ENCODE measurements at places on chromosomes 2 and 18.

- no peak for DNase-seq
These were observed 31.3 kb downstream of the APOB start for GRCh38 chr2:21012557-21012937.

GRCh38 chr18:48473816-48474215 is 64.6 kb upstream of the ZBTB7C start:
- no peak for DNase-seq

DNA sequence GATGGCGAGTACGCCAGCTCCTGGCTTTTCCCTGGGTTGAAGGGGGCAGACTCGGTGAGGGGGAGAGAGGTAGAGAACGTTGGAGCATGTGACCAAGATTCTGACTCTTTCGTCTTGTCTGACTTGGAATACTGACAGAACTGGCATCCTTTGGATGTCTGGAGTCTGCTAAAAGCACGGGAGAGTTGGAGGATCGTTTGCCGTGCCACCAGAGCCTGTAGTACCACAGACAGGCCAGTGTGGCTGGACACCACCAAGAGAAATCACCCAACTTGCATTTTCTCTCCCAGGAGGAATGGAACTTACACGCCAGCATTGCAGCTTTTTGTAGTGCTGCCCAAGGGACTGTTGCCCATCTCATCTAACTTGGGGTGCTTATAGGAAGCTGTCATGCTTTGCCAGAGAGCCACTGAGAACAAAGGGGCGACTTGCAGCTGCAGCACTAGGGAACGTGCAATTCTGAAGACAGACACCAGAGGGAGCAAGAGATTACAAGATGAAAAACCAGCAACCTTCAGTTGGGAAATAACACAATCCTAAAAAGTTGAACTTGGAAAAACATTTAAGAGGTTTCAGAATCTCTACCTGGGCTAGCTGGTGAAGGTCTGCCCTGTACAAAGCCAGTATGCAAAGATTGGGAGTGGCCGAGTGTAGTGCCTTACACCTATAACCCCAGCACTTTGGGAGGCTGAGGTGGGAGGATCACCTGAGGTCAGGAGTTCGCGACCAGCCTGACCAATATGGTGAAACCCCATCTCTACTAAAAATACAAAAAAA is 24.1 kb downstream of the PSMG2 start:
- DNase-seq: peak; percentile 30

GRCh38 chr2:202102425-202103000 is 29.5 kb downstream of the KIAA2012 start:
- no peak for DNase-seq

GRCh38 chr2:86213699-86214502 is 14.6 kb downstream of the MRPL35 start:
- no peak for DNase-seq

DNA sequence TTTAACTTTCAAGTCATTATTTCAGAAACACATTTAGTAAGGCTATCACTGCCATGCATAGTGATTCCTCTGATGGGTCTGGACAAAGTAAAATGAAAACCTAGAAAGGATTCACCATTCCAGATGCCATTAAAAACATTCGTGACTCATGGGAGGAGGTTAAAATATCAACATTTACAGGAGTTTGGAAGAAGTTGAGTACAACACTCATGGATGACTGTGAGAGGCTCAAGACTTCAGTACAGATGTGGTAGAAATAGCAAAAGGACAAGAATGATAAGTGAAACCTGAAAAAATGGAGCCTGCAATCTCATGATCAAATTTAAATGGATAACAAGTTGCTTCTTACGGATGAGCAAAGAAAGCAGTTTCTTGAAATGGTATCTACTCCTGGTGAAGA is 5.8 kb upstream of the TWSG1 start:
- DNase-seq: no peak

GRCh38 chr18:46322411-46322891 is 218.3 kb downstream of the HAUS1 start:
- no peak for DNase-seq

DNA sequence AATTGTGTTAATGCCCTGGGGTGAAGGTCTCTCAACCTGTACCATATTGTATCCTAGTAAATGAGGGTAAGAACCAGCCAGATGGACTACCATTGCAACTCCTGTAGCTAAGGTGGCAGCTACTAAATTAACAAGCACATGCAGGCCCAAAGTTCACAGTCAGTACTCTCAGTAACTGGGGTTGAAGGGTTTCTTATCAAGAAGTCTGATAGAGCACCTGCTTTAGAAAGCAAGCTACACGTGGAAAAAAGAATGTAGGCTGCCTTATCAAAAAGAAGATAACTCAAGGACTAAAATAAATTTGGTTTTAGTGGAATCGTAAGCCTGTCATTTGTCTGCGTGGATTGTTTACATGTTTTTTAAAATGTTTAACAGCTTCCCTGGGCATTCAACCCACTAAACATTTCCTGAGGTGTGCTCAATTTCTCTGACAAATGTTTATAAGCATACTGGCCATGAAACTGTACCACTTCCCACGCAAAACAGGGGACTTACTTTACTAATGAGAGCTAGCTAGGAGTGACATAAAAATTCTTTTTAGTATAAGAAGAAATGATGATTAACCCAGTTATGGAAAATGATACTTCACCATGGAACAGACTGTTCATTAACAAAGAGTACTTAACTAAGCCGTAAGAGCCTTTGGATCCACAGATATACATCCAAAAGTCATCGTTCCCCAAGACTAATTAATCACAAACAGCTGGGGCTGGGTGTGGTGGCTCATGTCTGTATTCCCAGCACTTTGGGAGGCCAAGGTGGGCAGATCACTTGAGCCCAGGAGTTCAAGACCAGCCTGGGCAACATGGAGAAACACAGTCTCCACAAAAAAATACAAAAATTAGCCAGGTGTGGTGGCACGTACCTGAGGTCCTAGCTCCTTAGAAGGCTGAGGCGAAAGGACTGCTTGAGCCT is 36.5 kb downstream of the LPIN2 start:
- no peak for DNase-seq

- DNase-seq: no peak
These were observed 4.5 kb upstream of the GDF7 start for GRCh38 chr2:20662308-20662937.

GRCh38 chr2:3396920-3397559 is 17.5 kb downstream of the TRAPPC12 start:
- DNase-seq: no peak

DNA sequence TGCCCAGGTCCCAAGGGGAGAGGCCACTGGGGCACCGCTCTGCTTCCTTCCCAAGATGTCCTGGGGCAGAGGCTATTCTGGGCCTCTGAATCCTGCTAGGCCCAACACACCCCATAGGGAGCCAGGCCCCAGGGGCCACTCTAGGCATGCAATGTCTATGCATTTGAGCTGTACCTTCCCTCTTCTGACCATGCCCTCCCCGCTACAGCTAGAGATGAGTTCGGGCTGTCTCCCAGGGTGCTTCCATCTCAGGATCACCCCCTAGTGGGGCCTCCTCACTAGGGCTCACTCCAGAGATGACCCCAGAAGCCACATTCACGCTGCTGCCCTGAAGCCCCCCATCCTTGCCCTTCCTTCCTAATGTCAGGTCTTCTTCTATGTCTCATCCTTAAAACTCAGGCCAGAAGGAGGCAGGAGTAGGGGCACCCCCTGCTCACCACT is 54.4 kb downstream of the TNS1 start:
- no peak for DNase-seq

DNA sequence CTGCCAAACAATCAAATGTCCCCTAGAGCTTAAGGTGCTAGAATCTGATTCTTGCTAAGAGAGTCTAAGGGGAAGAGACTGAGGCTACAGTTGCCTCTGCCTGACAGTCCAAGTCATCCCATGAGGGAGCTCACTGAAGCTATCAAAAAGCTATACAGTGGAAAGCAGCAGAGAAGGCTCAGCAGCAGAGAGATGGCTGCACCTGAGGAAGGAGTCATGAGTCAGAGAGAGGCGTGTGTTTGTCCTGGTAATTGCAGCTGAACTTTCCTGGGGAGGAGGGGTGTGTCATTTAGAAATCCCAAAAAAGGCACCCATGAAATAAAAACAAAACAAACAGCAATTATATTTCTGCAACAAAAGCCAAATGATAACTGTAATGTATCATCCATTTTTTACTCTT is 305.2 kb upstream of the UBE2E3 start:
- no peak for DNase-seq
